Right cardiac atrium (tissue), 5 donors: ENCODE measurements at places on chromosomes 16 and 17.
A peak's percentile ranks its signal among the peaks of the same experiment; 100 is the strongest.

DNA sequence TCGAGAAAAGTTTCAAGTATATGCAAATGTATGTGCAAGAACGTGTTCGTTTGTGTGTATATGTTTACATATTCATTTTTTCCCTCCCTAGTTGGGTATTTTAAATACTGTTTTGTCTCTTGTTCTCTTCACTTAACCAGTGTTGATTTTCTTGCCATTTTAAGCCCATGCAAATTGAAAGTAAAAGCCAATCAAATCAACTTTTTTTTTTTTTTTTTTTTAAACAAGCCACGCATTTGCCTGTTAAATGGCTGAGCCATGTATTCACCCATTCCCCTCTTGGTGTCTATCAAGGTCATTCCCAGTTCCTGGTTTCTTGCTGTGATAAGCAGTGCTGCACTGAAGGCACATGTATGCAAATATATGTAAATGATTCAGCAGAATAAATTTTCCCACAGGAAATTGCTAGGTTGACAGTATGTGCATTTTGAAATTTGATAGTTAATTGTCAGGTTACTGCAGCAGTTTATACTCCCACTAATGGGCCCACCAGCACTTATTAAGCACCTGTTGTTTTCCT, 12.2 kb downstream of the ABCC1 start:
- no peak for DNase-seq

DNA sequence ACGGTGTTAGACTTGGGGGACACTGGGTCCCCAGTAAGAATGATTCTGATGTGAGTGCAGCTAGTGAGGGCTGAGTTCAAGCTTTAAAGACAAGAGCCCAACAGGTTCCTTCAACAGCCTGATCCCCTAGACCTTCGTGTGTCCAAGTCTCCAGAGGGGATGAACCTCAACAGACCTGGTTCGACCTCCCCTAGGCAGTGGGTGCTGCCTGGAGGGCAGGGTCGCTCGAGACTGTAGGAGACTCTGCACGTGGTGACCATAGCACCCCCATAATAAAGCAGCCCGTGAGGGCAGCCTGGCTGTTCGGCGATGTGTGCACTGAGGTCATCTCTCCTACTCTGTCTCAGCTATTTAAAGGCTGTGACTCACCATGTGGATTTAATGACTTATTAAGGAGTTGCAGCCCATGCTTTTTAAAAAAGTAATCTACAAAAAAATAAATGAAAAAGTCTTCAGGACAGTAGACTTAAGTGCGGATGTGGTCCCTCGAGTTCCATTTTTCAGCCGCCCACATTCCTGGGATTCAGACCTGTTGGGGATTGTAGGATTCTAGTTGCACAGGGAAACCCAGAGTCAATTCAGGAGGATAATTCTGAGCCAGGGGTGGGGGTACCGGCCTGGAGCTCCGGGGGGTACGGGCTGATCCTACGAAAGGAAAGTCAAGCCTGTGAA, 23.4 kb upstream of the METRNL start:
- peak; percentile 38 for DNase-seq

- no peak for DNase-seq
Observed at GRCh38 chr17:61806081-61806828, 57.1 kb downstream of the BRIP1 start.

- no peak for DNase-seq
Observed at GRCh38 chr17:27657620-27658019, 26.6 kb downstream of the LGALS9 start.

- DNase-seq, result no peak
Observed at GRCh38 chr17:36755586-36755985, 154.2 kb downstream of the MRM1 start.
